ENCODE measurements at places on chromosomes 1 and 21.
A peak's percentile ranks its signal among the peaks of the same experiment; 100 is the strongest.

DNA sequence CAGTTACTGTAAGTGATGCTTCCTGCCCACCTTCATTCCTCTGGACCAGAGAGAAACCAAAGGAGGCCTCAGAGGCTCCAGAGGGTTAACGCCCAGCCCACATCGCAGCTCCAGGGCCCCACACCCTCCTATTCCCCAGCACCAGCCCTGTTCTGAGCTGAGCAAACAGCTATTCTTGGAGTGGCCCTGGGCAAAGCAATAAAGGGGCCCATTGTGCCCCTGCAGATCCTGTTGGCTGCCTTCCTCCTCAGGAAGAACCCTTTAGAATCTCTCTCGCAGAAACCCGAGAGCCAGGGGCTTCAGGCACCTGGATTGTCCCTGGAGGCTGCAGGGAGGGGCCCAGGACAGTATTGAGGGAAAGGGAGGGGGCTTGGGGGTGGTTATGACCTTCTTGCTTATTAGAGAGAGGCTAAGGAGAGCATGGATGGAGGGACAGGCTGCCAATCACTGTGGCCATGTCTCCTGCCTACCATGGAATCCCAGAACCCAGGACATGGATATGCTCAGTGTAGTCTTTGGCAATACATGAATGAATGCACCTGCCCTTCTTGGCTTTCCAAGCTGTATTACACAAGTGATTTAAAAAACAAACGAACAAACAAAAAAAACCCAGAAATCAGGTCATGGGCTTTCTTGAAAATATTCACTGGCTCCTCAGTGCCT is 9.2 kb downstream of the PADI2 start:
- no peak for DNase-seq

- DNase-seq = no peak
Measured at GRCh38 chr1:231705806-231706760, 79.5 kb downstream of the DISC1 start.

GRCh38 chr1:197637406-197637805 is 137.9 kb downstream of the DENND1B start:
- no peak for DNase-seq

- no peak for DNase-seq
Measured at GRCh38 chr1:116529199-116529631, 41.6 kb downstream of the CD58 start.

- no peak for DNase-seq
Measured at GRCh38 chr1:8902765-8903164, 24.3 kb upstream of the ENO1 start.

DNA sequence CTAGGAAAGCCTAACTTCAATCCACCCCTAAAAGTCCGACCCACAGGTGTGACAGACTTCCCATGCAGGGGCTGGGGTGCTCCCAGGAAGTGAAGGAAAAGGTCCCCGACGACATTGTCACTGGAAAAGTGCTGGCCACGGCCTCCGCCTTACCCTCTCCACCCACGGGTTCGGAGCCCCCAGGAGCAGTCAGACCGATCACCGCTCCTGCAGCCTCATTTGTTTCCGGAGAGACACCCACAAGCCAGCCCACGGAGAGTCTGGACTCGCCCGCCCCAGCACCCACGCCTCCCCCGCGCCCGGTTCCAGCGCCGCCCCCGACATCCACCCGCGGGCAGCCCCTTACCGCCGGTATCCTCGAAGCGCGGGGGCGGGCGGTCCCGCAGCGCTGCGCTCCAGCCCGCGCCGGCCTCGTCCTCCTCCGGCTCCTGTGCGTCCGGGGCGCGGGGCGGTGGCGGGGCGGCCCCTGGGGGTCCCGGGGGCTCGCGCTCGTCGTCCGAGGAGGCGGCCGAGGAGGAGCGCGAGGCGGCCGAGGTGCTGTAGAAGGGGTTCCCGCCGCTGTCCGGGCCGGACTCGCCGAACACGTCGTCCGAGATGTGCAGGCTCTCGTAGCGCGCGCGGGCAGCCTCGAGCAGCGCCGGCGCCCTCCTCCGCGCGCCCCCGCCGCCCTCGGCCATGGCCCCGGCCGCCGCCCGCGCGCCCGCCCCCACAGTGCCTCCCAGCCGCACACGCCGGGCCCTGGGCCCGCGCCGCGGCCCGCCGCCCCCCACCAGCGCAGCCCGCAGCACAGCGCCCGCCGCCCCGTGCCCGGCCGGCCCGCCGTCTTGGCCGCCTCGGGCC is 660 bp downstream of the PGBD5 start:
- no peak for DNase-seq

DNA sequence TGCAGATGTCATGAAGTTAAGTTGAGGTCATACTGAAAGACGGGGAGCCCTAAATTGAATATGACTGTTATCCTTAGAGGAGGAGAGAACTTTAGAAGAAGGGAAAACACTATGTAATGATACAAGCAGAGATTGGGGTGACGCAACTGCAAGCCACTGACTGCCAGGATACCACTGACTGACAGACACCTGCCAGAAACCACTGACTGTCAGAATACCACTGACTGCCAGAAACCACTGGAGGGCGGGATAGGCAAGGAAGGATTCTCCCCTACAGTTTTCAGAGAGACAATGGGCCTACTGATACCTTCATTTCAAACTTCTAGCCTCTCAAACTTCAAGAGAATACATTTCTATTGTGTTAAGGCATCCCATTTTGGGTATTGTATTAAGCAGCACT is 388.7 kb downstream of the USH2A start:
- DNase-seq = no peak

DNA sequence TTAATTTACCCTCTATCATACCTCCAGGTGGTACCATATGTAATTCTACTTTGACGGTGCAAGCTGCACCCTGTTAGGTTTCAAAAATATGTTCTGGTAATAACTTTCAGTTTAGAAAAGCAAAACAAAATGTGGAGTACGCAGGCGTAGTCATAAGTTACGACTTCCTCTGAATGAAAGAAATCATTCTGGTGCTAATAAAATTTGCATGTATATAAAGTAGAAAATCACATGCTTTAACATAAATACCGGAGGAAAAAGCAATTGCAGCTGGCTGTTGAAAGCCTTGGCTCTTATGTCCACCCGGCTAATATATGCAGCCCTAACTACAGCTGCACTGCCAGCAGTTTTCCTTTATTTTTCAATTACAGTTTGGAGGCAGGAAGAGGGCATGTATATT is 65.2 kb upstream of the TMPRSS15 start:
- no peak for DNase-seq

DNA sequence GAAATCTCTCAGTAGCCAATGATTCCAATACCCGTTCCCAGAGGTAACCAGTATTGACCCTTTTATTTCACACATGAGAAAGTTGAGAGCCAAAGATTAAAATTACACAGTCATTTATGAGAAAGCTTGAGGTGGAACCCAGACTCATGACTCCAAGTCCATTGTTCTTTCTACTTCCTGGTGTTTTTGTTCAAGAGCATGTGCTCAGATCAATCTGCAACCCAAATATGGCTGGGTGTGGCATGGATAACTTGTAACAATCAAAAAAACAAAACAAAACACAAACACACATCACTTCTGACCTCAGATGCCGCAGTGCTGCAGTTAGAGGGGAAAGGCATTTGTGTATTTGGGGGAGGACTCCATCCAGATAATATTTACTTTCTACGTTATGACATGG is 18.7 kb upstream of the ABCD3 start:
- no peak for DNase-seq

- no peak for DNase-seq
Measured at GRCh38 chr1:24540906-24541710, 14.8 kb upstream of the NCMAP start.

- DNase-seq = no peak
Measured at GRCh38 chr21:36716387-36716786, 17.5 kb downstream of the SIM2 start.

DNA sequence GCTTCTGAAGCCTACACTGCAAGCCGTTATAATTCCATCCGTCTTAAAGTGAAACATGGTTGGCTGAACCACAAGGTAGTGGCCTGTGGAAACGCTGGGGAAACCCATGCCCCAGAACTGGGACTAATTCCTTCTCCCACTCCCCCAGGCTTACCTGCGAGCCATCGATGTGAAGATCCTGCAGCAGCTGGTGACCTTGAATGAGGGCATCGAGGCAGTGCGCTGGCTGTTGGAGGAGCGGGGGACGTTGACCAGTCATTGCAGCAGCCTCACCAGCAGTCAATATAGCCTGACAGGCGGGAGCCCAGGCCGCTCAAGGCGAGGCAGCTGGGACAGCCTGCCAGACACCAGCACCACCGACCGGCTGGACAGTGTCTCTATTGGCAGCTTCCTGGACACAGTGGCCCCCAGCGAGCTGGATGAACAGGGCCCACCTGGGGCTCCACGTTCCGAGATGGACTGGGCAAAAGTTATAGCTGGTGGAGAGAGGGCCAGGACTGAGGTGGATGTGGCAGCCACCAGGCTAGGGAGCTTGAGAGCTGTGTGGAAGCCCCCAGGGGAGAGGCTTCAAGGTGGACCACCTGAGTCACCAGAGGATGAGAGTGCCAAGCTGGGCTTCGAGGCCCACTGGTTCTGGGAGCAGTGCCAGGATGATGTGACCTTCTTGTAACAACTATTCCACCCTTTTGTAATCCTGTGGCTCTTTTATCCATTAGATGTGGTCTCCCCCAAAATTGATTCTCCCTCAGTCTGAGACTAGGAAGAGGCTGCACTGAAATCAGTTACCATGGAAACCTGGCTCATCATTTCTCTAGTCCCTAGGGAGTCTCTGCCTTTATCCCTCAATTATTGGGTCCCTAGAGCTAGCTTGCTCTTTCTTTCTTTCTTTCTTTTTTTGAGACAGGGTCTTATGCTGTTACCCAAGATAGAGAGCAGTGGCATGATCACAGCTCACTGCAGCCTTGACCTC is 16.7 kb downstream of the LURAP1 start:
- DNase-seq = no peak

GRCh38 chr1:16967095-16967575 is 13.3 kb downstream of the MFAP2 start:
- DNase-seq = no peak

DNA sequence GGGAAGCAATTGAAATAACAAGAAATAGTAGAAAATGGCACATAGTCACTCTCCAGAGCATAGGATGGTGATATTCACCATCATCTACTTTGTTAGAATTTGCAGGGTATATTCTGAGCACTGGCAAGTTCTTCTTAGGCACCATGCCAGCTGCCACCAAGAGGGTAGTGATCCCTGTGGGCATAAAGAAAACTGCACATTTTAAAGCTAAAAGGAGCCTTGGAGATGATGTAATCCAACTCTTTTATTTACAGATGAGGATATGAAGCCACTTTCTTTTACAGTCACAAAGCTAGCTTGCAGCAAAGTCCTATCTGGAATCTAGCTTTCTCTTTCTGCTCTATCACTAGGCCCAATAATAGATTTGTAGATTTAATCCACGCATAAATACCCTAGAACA is 69.0 kb downstream of the PTGER3 start:
- DNase-seq = no peak

- DNase-seq = no peak
Measured at GRCh38 chr1:54996869-54997710, 1.6 kb upstream of the BSND start.

DNA sequence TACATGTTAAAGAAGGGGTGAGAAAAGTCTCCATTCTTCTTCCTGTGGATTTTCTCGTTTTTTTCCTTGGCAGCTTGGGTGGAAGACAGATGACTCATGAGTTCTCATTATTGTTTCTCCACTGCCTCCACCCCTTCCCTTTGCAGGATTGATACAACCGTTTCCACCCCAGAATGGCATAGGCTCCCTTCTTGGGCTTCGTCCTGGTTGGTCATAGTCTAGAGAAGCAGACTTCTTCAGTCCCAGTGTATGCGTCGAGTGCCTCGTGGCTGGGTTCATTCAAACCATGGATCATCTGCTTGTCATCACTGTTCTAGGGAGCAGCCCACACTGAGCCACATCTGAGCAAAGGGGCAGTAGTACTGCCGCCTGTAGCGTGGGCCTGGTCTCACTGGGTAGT is 13.7 kb downstream of the PTGFRN start:
- no peak for DNase-seq

- no peak for DNase-seq
Measured at GRCh38 chr1:156150333-156151011, 2.9 kb upstream of the SEMA4A start.

- no peak for DNase-seq
Measured at GRCh38 chr1:200146100-200146499, 118.6 kb downstream of the NR5A2 start.

DNA sequence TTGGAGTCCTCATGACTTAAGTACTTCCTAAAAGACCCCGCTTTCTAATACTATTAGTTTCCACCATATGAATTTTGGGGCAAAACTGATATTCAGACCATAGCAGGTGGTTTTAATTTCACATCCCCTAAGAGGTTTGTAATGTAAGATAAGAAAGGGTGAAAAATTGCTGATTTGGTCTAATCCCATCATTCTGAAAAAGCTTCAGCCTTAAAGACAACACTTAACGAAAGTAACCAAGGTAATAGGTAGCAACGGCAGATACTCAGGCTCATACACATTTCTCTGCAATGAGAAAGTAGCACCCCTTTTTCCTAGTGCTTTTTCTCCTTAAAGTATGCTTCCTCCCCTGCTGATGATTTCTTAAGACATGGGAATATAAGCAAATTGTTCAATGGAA is 376.9 kb upstream of the LYPLAL1 start:
- DNase-seq = no peak

- DNase-seq = no peak
Measured at GRCh38 chr1:43688594-43689000, 18.7 kb upstream of the ST3GAL3 start.

DNA sequence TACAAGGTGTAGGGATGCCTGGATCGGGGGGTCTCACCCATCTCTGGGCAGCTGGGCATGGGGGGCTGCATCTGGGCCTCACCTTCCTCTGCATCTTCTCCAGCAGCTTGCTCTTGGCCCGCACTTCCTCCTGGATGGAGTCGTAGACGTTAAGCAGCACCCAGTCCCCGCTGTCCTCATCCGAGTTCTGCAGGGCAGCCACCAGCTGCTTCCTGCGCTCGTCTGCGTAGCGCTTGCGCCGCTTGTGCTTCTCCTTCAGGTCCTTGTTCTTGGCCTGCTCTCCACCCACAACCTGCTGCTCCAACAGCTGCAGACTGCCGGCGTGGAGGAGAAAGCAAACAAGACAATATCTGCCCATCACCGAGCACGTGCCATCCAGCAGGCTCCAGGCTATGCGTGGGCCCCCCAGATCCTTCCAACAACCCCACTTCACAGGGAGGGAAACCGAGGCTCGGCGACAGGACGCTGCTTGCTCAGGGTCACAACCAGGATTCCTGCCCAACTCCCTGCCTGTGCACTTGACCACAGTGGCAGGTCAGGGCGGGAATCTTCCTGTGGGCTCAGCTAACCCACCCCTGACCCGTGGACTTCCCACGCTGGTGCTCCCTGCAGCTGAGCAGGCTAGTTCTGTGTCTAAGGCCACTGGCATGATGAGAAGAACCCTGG is 21.5 kb upstream of the DDOST start:
- DNase-seq = no peak

DNA sequence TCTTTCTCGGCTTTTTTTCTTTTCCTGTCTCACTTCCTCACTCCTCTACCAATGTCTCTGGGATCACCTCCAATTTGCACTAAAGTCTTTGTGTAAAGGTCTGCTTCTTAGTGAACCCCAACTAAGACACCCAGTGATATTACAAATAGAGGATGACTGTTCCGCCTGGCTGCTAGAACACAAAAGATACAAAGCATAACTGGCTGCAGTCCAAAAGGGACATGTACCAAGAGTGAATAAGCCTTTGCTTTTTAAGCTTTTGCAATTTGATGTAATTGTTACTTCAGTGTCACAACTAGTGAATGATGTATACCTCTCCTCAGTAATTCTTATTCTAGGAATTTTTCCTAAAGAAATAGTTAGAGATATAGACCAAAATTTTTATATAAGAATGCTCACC is 82.8 kb upstream of the BEND5 start:
- peak; percentile 1 for DNase-seq
